ENCODE measurements at places on chromosomes 13 and 19.

GRCh38 chr13:40318366-40318765 lies 348.1 kb downstream of the FOXO1 start:
- no peak for DNase-seq

DNA sequence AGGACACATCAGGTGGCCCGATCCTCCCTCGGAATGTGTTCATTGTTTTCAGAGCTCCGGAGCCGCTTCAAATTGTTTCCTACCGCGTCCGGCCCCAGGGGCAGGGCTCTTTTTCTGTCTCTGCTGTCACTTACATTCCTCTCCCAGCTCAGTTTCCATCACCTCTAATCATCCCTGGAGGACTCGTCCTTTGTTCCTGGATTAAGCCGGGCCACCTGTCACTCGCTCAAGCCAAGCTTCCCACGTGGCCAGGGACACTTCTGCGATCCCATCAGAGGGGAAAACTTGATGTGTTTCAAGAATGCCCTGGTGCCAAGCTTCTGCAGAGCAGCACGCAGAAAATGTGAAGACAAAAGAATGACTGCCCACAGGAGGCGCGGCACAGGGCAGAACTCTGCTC lies 13.5 kb downstream of the IL17D start:
- no peak for DNase-seq

DNA sequence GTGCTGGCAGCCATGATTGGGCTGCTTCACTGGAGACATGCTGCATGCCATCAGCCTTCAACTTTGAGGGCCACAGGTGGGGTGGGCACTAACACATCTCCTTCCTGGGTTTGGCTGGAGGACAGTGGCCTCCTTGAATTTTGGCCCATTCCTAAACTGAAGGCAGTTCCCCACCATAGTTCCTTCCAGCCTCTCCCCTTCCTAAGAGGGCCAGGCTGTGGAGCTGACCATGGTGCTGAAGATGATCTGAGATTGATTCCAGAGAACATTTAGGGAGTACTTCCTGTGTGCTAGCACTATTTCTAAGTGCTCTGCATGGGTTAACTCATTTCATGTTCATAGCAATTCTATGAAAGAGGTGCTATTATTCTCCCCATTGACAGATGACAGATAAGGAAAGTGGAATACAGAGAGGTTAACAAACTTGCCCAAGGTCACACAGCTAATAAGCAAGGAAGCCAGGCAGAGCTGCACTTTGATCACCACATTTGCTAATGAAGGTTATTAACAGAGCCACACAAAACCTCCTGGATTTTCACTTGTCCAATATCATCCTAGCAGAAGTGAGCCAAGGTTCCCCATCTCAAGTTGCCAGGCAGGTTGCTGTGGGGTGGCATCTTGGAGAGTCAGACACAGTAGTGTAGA lies 175.3 kb downstream of the ZIC5 start:
- no peak for DNase-seq

GRCh38 chr13:44407379-44407778 lies 33.8 kb downstream of the SERP2 start:
- no peak for DNase-seq

DNA sequence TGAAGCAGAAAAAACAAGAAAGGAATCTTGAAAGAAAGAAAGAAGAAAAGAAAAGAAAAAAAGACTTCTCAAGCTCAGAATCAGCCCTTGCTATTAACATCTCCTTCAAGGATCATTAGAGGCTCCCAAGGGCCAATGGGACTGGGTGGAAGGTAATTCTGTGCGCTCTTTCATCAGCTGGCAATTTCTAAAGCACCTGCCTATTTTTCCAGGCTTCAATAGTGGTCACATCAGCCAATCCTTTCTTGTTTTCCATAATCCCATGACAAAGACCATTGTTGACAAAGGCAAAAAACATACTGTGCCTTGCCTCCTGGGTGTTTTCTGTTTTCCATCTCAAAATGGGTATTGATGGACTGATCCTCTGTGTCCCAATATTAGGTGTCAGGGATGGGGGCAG lies 88.2 kb upstream of the TSC22D1 start:
- DNase-seq: no peak

GRCh38 chr13:51998723-51999509 lies 12.3 kb downstream of the ATP7B start:
- no peak for DNase-seq

- no peak for DNase-seq
Measured at GRCh38 chr19:33171916-33172359, 22.2 kb upstream of the LRP3 start.

GRCh38 chr13:26968431-26969341 lies 202.9 kb downstream of the USP12 start:
- no peak for DNase-seq

GRCh38 chr19:6249296-6249695 lies 30.5 kb downstream of the MLLT1 start:
- no peak for DNase-seq

DNA sequence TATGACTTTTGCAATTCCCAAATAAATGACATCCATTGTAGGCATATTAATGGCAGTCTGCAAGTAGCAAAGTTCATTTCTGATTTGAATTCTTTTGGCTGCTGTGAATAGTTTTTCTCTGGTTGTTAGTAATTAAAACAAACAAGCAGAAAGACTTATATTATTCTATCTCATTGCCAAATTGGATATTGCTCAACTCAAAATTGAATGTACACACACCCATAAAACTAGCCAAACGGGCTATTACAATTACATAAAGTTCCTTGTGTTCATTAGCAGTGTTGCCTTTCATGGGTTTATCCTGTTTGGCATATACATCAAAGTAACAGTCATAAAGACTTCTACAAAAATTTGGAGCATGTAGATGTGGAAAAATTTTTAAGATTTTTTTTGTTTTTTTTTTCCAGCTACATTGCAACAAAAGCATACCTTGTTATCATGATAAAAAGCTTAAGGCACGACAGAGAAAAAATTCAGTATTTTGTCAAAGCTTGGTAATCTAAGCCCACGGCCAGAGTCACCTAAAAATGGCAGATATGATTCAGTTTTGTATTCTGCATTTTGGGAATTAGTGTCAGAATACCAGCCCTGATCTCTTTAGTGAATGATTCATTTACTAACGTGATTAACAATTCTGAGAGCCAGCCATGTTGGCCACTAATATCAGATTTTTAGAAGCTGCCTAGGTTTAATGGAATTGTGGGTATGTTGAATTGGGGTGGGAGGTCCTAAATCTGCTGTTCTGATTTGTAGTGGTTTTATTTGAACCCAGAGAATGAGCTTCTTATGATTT lies 108.4 kb downstream of the KLF5 start:
- DNase-seq: no peak

DNA sequence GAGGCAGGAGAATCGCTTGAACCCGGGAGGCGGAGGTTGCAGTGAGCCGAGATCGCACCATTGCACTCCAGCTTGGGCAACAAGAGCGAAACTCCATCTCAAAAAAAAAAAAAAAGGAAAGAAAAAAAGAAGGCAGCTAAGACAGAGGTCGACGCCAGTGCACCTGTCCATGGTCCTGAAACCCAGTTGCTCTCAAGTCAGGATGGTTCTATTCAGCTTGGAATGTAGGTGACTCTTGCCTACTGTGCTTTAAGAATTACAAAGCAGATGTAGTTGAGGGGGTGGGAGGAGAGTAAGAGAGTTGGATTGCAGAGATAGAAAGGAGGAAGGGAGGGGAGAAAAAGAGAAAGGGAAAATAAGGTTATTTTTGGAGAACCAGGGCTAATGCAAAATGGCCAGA lies 18.7 kb downstream of the CACNG7 start:
- no peak for DNase-seq

- no peak for DNase-seq
Measured at GRCh38 chr13:104796581-104796980, 1730.4 kb upstream of the SLC10A2 start.

GRCh38 chr19:29897466-29897865 lies 44.6 kb upstream of the URI1 start:
- DNase-seq: no peak

DNA sequence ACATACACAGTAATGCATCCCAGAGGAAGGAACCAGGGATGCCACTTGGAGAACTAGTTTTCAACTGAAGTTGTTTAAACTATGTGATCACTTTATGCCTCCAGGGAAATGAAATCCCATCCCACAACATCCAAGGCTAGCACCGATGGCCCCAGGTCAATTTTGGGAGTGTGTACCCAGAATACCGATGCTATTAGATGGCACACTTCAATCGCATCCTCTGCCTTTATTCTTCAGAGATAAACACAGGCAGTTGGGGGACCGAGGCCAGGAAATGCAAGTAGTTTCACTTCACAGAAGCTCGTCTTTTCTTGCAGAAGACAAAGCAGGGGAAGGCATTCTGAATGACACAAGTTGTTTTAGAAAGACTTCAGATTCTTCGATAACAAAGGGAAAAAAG lies 13.8 kb downstream of the STK24 start:
- DNase-seq: no peak

DNA sequence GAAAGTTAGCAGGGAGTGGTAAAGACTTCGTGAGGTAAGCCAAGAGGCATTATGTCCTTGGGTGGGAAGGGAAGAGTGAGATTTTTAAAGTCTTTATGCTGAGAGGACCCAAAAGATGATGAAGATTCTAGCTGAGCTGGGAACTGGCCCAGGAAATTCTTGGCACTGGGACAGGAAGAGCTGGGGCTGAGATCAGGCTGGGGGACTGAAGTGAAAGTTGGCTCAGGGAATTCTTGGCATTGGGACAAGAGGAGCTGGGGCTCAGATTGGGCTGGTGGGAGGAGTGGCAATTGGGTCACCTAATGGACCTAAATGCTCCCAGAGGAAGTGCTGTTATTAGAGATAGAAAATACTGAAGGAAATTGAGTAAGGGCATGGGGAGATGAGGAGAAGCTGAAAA lies 8.8 kb downstream of the SCEL start:
- DNase-seq: no peak

DNA sequence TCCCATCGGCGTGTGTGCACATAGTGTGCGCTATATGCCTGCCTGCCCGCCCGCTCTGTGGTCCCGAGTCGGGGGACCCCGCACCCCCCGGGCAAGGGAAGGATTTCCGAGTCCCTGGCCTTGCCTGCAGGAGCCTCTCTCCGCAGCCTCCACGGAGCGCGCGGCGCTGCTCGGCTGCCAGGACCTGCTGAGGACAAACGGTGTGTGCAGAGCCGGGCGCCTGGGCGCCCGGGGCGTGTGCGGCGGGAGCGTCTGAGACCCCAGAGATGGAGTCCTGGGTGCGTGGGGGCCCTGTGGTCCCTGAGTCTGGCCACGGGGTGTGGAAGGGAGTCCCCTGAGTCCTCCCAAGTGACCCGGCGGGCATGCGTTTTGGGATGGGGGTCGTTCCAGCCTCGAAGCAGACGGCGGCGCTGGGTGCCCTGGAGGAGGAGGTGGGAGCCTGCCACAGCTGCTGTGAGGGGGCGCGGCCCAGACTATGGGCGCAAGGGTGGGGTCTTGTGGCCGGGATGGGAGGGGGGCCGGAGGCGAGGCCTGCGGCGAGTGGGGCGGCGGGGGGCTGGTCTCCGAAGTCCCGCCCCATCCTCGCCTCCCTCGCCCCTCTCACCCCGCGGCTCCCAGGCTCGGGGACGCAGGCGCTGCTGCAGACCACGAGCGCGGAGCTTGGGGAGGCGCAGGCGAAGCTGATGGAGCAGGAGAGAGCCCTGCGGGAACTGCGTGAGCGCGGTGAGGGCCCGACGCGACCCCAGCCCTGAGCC lies 25.3 kb downstream of the CLEC4M start:
- DNase-seq: no peak

GRCh38 chr19:44767295-44768180 lies 10.2 kb upstream of the CBLC start:
- no peak for DNase-seq

DNA sequence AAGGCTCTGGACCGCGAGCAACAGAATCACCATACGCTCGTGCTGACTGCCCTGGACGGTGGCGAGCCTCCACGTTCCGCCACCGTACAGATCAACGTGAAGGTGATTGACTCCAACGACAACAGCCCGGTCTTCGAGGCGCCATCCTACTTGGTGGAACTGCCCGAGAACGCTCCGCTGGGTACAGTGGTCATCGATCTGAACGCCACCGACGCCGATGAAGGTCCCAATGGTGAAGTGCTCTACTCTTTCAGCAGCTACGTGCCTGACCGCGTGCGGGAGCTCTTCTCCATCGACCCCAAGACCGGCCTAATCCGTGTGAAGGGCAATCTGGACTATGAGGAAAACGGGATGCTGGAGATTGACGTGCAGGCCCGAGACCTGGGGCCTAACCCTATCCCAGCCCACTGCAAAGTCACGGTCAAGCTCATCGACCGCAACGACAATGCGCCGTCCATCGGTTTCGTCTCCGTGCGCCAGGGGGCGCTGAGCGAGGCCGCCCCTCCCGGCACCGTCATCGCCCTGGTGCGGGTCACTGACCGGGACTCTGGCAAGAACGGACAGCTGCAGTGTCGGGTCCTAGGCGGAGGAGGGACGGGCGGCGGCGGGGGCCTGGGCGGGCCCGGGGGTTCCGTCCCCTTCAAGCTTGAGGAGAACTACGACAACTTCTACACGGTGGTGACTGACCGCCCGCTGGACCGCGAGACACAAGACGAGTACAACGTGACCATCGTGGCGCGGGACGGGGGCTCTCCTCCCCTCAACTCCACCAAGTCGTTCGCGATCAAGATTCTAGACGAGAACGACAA lies 1.8 kb downstream of the PCDH17 start:
- DNase-seq: no peak

GRCh38 chr13:25692099-25692498 lies 320.3 kb downstream of the ATP8A2 start:
- DNase-seq: peak; percentile 89

GRCh38 chr19:35267353-35267817 lies 1.4 kb upstream of the USF2 start:
- DNase-seq: no peak

DNA sequence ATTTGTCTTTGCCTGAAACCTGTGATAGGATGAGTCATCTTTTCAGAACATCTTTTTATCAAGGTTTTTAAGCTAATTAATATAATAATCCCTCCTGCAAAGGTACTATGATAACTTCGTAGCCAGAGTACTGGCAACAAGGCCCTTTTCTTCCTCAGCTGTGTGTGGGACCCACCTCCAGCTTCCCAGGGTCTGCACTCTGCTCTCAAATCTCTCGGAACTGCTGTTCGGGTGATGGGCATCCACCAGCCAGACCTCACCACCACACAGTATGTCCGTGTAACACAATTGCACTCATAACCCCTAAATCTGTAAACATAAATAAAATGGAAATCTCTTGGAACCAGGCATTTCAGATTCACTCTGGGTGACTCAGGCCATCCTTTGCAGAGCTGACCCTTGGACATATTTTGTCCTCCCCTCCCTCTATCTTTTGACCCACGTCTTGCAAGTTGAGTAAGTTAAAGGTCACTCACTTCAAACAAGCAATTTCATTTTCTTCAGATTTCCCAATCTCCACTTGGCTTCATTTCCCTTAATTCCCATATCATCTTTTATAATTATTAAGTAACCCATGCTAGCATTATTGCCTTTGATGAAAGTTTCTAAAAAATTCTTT lies 29.5 kb downstream of the COL4A1 start:
- DNase-seq: no peak

All from NCI-H748 treated with DMSO at 0.1 percent for 48 hours (cell line).